ENCODE measurements at places on chromosomes 16 and 17.

- DNase-seq, result no peak
These were observed 127.2 kb downstream of the HS3ST3B1 start for GRCh38 chr17:14427900-14428647.

GRCh38 chr16:52773026-52773425 is 226.1 kb upstream of the TOX3 start:
- no peak for DNase-seq

DNA sequence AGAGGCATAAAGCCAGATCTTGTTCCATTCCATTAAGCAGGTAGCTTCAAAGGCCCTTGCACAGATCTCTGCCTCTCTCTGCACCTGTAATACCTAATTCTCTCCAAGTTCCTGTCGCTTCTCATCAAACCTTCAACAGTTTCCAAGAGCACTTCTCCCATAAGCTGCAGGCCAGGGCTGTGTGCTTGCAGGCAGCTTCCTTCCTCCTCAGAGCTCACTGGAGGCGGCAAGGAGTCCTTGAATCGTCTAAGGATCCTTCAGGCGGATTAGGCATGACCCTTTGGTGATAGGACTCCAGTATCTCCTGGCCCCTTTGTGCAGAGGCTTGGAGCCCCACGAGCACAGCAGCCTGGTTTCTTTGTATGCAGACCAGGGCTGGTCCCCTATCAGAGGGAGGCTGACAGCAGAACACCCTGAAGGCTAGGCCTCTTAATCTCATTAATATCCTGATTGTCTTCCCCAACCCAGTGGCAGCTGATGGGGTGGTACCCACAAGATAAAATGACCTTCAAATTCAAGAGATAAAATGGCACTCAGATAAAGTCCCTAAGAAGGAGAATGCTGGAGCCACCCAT is 19.8 kb downstream of the HNF1B start:
- DNase-seq, result no peak

DNA sequence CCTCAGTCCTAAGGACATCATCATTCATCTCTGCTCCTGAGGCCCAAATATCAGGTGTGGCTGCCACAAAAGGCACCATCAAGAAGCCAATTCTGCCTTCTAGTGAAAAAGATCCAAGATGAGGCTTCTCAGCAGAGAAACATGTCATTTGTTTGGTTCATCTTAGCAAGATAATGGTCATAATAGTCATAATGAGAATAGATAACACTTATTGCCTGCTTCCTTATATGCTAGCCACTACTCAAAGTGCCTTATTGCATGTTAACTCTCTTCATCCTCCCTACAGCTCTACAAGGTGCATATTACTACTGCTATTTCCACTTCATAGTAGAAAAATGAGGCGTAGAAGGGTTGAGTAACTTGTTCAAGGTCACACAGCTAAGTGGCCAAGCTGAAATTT is 45.0 kb upstream of the MRPS23 start:
- no peak for DNase-seq

DNA sequence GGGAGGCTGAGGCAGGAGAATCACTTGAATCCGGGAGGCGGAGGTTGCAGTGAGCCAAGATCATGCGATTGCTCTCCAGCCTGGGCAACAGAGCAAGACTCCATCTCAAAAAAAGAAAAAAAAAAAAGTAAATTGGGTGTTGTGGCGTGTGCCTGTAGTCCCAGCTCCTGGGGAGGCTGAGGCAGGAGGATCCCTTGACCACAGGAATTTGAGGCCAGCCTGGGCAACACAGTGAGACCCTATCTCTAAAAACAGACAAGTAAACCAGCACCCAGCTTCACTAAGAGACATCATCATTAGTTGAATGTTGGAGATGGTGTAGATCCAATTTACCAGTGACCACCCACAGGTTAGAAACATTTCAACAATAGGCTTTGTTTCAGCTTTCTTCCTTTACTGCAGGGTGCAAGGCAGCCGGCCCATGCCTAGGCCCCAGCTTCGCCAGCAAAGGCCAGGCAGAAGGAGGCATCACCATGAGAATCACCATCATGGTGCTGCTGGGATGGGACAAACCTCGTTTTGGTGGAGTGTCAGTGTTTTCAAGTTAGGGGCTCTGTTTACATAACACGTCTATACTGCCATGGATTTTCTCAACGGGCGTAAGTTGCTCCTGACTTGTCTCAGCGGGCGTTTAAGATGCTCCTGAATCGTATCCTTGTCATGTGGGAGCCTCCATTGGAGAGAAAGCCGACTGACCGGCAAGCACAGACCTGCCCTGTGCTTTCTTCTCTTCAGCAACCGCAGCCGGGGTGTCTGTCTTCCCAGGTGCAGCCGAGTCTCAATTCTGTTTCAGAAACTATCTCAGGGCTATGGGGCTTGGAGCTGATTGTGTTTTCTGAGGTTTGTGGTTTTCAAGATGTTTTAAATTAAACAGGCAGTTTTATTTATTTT is 7.3 kb downstream of the TCF25 start:
- DNase-seq, result no peak

GRCh38 chr17:16599537-16599936 is 30.5 kb upstream of the ZNF287 start:
- no peak for DNase-seq

DNA sequence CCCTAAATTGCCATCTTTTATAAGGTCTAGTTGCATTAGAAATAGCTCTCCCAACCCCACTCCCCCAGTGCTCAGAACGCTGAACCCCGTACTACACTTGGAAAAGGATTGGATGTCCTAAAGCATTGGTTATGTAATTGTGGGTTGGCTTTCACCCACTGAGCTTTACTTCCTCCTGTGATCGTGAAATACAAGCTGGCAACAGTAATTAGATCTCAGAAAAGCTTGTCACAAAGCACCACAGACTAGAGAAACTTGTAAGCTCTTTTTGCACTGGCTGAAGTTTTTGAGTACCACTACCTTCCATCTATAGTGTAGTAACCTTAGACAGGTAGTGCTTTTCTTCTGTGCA is 54.4 kb downstream of the SIAH1 start:
- DNase-seq, result no peak

- peak; percentile 16 for DNase-seq
These were observed 2.0 kb downstream of the MAZ start for GRCh38 chr16:29808219-29808900.

DNA sequence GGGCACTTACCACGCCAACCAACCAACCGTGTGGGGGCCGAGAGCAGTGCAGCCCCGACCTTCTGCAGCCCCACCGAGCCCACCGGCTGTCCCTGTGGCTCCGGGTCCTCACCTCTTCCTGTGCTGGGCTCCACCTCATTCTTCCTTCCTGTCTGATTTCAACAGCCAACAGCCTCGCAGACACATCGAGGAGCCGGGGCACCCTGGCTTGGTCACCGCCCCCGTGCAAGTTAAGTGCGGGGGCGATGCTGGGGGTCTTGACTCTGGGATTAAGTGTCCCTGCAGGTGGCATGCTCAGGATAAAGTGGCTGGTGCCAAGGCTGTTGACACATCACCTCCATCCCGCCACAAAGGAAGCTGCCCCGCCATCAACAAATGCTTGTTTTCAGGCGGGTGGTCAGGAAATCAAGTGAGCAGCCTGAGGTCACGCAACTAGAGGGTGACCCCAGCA is at the start of gene NLRC3:
TSS of gene NLRC3 (minus strand) at position 102 of the 451 bp plus-strand sequence. CDS start 12,367 bp downstream, outside the sequence.
- DNase-seq, result no peak

DNA sequence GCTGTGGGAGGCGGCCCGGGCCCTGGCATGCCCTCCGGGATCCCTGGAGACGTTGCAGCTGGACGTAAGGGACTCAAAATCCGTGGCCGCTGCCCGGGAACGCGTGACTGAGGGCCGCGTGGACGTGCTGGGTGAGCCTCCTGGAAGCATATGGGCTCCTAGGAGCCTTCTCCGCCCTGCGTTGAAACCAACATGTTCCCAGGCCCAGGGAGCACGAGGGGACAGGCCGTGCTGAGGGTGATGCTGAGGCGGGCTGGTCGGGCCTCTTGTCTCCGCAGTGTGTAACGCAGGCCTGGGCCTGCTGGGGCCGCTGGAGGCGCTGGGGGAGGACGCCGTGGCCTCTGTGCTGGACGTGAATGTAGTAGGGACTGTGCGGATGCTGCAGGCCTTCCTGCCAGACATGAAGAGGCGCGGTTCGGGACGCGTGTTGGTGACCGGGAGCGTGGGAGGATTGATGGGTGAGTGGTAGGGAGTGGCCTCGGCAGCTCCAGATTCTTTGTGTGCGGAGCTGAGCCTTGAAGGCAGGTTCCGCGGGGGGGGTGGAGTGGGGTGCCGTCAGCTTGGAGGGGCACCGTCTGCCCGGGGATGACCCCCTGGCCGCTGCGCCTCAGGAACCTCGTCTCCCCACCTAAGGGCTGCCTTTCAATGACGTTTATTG is 567 bp downstream of the HSD17B1 start:
- DNase-seq, result no peak

DNA sequence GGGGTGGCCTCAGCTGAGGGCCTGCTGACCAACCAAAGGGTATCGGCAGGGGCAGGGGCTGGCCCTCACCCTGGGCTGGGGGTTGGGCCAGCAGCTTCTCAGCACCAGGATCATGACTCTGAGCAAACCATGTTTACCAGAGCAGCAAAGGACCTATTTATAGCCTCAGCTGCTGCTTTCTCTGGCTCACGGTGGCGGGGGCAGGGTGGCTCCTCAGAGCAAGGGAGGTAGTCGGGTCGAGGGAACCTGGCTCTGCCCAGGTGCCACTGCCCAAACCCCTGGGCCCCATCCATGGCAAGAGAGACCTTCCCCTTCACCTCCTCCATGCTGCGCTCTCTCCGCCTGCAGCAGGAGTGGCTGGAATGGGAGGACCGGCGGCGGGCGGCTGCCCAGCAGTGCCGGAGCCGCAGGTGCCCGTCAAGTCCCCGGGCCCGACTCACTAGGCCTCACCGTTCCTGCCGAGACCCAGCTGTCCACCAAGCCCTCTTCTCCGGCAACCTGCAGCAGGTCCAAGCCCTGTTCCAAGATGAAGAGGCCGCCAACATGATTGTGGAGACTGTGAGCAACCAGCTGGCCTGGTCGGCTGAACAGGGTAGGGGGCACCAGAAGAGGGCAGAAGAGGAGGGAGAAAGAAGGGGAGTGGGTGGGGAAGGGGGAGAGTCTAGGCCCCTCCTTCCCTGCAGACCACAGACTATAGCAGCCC is at the start of gene ASB16:
TSS of gene ASB16 (plus strand) at position 206 of the 703 bp plus-strand sequence. CDS start at position 292, 86 bp downstream.
- no peak for DNase-seq

DNA sequence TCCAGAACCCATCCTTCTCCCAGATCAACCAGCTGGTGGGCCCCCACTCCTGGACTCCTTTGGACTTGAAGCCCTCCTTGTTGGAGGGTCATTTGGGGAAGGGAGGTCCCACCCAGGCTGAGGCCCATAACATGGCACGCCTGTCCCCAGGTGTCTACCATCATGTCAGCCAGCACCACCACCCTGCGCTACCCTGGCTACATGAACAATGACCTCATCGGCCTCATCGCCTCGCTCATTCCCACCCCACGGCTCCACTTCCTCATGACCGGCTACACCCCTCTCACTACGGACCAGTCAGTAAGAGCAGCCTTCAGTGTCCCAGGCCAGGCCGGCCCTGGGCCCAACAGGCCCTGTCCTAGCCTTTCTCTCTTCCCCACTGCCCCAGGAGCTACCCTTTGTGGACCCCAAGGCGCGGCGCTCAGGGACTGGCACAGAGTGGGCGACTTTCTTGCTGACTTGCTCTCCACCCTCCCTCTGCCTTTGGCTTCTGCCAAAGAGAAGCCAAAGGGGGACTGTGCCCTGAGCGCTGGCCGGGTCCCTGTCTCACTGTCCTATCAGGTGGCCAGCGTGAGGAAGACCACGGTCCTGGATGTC is 4.3 kb downstream of the TUBG1 start:
- DNase-seq, result no peak

- DNase-seq, result no peak
These were observed 95.6 kb downstream of the SMG6 start for GRCh38 chr17:2207815-2208515.

DNA sequence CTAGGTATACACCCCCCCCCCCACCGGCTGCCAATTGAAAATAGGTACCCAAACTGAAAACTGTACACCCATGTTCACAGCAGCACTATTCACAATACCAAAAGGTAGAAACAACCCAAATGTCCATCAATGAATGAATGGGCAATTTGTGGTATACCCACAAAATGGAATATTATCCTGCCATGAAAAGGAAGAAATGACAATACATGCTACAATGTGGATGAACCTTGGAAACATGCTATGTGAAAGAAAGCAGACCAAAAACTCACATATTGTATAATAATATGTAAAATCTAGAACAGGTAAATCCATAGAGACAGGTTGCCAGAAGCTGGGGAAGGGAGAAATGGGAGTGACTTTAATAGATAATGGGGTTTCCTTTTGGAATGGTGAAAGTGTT is 417.5 kb downstream of the UTP18 start:
- no peak for DNase-seq

- peak; percentile 94 for DNase-seq
These were observed 69.2 kb upstream of the KIFC3 start for GRCh38 chr16:57871456-57871855.

DNA sequence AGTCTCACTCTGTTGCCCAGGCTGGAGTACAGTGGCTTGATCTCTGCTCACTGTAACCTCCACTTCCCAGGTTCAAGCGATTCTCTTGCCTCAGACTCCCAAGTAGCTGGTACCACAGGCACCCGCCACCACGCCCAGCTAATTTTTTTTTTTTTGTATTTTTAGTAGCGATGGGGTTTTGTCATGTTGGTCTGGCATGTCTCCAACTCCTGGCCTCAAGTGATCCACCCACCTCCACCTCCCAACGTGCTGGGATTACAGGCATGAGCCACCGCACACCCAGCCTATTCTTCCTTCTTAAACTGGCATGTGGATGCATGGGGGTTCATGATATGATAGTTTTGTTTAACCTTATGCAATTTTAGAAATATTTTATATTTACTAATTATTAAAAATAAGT is 39.4 kb upstream of the VWA3A start:
- DNase-seq, result no peak

- DNase-seq, result no peak
These were observed 133.2 kb upstream of the FAM20A start for GRCh38 chr17:68734187-68734900.

DNA sequence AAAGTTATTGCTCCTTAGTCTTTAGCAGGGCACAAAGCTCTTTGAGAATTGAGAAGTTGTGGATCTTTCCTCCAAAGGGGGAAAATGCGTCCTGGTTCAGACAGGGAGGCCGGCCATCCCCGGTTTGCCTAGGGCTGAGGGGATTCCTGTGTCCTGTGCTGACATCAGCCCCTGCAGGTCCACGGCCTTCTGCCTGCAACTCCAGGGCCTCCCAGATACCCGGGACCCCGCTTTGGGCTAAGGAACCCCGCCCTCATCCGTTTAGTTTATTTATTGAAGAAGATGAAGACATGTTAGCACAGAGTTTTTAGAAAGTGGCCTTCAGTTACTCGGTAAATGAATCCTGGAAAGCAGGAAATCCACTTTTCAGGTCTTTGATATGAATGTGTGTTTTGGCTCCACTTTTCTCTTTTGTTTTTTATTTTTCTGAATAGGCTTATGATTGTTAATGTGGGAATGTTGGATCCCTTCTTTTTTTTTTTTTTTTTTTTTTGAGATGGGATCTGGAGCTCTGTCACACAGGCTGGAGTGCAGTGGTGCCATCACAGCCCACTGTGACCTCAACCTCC is 65.6 kb downstream of the CRISPLD2 start:
- DNase-seq, result no peak

GRCh38 chr16:79691007-79691406 is 90.5 kb upstream of the MAF start:
- no peak for DNase-seq

DNA sequence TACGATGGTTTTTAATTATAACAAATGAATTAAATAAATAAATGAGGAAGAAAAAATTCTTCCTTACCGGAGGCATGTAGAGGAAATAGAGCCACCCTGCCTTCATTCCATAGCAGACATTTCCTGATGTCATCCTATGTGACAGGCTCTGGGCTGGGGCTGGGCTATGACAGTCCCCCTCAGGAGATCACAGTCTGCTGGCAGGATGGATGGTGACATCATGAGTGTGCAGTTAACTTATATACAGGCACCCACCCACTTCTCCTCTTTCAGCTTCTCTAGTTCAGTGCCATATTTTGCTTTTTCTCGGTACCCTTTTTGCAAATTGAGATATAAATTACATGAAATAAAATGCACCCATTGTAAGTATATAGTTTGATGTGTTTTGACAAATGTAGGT is 6.4 kb upstream of the CMTM3 start:
- no peak for DNase-seq

Measured in ELR (cell line).